Endothelial cell (in vitro differentiated cells): ENCODE measurements at places on chromosomes 7 and 10.

DNA sequence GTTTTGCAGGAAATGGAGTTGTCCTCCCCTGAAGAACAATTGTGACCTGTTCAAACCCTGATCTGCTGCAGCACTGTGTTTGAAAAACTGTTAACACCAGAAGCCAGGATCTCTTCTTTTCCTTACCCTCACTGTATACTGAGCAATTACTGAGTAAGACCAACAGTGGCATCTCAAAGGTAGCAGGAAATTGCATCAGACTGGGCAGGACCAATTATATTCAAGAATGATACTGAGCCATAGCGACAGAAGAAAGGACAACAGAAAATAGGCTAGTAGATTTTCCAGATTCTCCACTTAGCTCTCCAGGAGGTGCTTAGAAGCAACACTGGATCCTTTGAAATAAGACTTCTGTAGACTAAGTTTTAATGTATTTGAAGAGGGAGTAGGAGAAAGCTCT lies 57.4 kb upstream of the INHBA start:
- no peak for DNase-seq

DNA sequence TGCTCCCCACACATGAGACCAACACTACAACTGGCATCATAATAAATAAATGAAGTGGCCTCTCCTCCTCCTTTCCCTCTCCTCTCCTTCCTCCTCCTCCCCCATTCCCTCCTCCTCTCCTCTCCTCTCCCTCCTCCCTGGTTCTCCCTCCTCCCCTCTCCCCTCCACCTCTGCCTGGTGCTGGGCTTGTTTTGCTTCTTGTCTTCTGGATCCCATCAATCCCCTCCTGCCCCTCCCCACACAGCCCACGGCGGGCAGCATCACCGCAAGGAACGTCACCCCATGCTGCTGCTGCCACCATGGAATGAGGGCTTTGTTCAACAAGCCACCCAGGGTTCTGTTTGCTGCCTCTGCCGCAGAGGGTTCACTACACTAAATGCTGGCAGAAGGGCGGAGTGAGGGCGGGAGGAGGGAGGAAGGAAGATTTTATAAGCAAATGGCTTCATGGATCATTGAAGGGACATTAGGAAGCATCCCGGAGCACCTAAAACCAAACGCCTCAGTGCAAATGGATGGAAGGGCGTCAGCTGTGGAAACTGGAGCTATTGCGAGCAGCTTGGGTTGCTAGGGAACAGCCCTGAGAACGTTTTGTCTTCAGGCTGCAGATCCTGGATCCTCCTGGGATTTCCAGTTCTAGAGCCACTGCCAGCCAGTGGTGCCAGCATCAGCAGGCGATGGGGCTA lies 379.7 kb upstream of the ZMIZ1 start:
- DNase-seq: no peak

DNA sequence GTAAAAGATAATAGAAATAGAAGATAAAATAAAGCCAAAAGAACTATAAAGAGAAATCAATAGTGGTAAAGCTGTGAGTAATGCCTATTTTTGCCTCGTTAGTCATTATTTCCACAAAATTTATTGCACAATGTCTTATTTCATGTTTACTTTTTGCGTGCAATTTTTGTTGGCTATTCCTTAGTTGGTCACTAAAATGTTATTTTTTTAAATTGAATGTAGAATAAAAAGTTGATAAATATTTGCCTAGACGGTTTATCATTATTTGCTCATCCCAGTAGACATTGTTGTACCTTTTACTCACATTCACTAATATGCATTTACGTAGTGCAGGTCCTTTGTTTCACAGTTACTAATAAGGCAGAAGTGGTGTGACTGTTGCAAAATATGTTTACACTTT lies 227.8 kb upstream of the BMPER start:
- no peak for DNase-seq

GRCh38 chr7:34886856-34887255 lies 150.4 kb downstream of the DPY19L1 start:
- DNase-seq: no peak

GRCh38 chr7:74455291-74455804 lies 1.6 kb downstream of the GTF2IRD1 start:
- no peak for DNase-seq

GRCh38 chr7:31373337-31374289 lies 33.1 kb upstream of the NEUROD6 start:
- peak; percentile 67 for DNase-seq

DNA sequence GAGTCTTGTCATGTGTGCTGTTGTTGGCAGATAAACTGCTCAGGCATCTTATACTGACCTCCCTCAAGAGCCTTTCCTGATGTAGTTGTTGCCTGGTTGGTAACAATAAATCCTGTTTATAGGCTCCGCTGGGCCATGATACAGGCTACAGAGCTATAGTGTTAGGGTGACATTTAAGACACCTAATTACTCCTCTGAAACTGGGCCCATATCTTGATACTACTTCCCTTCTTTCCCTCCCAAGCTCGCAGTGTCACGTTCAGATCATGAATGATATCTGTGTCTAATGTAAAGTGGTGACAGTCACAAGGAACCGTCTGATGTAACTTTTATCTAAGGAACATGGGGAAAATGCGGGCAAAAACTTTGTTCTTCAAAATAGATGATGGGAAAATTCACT lies 35.4 kb downstream of the CROT start:
- DNase-seq: no peak

- DNase-seq: no peak
Observed at GRCh38 chr10:44471410-44471809, 86.5 kb upstream of the CXCL12 start.

DNA sequence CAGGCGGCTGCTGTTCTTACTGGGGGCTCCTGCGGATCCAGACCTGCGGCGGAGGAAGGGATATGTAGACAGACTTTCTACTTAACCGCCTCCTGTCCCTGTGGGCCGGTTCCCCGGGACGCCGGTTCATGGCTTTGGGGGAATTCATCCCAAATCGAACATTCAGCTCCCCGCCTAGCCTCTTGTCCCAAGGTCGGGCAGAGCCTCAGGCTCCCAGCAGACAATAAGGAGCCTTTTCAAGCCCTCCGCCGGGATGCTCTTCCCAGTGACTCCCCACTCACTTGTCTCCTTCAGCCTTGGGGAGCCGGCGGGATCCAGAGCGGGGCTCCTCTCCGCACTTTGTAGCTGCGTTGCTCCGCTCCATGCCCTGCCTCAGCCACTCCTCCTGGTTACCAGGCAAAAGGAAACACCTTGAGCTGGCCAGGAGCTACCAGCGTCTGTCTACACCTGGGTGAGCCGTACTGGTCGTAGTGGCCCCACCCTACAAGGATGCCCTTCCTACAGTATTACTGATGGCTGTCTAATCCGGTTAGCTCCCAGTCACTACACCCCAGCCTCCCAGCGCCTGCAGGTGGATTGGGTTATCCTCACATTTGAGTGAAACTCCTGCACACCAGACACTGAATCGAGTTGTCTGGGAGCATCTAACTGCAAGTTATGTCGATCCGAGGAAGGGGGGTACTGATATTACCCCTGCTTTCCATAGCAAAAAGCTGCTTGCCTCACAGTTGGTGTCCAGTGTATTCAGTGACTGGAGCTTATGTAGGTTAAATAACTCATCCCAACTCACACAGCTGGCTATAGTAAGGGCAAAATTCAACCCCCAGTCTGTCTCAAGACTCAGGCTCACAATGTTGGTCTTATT lies at the start of gene C10orf95:
C10orf95 (minus strand) TSS at position 439 of the 865 bp plus-strand sequence. CDS start 450 bp downstream, outside the sequence.
- no peak for DNase-seq

DNA sequence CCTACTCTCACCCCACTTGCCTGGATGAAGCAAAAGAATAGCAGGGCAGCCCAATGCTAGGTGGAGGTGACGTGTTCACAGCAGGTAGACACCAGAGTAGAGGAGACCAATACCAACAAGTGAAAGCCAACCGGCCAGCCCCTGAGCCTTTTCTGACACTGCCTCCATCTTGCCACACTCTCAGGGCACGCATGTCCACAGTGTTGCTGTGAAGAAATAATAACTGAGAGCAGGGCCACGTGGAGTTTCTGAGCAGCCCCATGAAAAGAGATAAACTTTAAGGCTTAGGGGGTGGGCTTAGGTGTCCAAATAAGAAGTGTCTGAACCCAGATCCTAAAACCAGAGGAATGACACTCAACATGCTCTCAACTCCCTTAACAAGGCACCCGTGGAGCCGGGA lies 9.0 kb upstream of the TMEM273 start:
- no peak for DNase-seq

- DNase-seq: no peak
Observed at GRCh38 chr10:10819206-10819856, 198.3 kb upstream of the CELF2 start.

- DNase-seq: no peak
Observed at GRCh38 chr10:119315128-119316001, 108.0 kb downstream of the GRK5 start.

- DNase-seq: no peak
Observed at GRCh38 chr7:13839063-13839462, 150.4 kb downstream of the ETV1 start.

GRCh38 chr10:88886557-88886956 lies 6.5 kb downstream of the STAMBPL1 start:
- no peak for DNase-seq

- no peak for DNase-seq
Observed at GRCh38 chr10:80315391-80315790, 25.9 kb upstream of the MAT1A start.

DNA sequence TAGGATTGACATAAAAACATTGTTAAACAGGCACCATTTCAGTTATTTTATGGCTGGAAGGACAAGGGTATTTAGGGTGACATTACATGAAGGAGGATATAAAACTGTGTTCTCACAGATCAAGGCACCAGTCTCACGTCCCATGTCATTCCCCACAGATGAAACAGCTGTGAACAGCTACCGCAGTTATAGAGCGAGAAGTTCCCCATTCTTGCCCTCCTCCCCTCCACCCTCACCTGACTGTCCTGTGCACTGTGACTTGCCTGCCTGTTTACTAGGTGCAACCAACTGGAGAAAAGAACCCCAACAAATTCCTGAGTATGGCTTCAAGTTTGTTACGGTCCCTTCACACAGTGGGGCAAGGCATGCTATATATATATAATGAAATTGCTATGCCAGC lies 141.6 kb downstream of the SND1 start:
- DNase-seq: no peak

DNA sequence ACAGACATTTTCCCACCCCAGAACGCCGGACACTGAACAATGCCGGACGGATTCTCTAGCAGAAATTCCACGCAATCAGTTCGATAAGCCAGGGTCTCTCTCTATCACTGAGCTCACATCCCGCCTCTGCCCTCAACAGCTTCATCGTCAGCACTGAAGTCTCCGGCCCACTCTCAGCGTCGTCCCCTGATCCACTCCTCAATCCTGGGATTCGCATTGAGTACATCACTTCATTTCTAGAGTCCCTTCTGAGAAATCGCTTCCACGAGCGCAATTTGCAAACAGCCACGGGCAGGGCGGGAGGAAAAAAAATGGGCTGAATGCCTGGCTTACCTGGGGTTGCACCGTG lies 365 bp downstream of the YME1L1 start:
- DNase-seq: no peak

DNA sequence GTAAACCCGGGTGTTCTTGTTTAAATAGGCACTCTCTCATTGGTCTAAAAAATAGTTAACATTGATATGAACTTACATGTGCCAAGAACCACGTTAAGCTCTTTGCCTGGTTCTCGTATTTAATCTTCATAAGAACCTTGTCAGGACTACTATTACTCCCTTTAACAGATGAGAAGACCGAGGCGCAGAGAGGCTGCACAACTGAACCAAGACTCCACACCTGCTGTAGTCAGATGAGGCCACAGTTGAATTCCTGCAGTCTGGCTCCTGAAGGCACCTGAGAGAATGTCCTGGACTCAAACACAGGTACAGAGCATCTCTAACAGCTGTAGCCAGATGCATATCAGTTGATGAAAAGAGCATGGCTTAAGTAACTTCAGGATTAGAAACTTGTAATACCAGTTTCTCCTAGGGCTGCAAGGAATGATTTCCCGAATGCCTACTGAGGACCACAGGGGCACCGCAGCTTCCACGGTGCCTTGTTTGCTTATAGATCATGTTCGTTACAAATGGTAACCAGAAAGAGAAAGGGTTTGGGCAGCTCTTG lies 9.5 kb downstream of the DDC start:
- DNase-seq: no peak

- DNase-seq: no peak
Observed at GRCh38 chr10:49742683-49743463, 19.2 kb downstream of the OGDHL start.

DNA sequence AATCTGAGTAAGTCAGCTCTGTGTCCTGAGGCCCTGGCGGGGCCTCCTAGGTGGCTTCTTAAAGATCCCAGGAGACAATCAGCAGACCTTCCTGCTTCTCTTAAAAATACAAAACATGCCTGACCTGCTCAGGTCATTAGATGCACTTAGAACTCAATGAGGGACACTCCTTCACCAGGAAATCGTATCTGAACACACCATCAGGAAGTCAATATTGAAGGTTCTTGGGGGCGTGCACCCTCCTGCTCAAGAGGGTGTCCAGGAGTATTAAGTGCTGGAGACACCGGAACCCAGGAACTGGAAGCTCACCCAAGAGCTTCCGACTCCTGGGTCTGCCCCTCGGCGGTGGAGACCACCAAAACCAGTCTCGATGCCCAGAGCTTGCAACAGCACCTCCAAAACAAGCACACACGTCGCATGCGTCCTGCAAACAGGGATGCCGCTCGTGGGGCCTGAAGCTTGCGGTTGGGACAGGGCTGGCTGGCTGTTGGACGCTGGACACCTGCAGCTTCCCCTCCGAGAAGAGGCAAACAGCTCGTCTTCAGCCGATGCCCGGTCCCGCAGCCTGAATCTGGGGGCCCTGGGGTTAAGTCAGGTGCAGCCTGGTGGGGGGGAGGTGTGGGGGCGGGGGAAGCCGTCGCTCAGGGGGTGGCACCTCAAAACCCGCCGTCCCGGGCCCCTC lies 803 bp downstream of the RAPGEF5 start:
- DNase-seq: peak; percentile 37

DNA sequence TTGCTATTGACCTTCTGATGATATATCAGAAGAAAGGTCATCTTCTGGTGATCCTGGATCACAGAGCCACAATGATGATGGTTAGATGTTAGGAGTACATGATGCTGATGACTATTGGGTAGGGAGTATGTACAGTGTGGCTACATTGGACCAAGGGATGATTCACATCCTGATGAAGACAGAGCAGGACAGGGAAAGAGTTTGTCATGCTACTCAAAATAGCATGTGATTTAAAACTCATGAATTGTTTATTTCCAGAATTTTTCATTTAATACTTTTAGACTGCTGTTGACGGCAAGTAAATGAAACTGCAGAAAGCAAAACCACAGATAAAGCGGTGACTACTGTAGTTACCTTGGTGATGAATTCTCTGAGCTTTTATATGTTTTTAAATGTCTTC lies 397.3 kb downstream of the PPP1R3A start:
- no peak for DNase-seq

GRCh38 chr7:125506331-125506730 lies 576.7 kb upstream of the POT1 start:
- DNase-seq: no peak

DNA sequence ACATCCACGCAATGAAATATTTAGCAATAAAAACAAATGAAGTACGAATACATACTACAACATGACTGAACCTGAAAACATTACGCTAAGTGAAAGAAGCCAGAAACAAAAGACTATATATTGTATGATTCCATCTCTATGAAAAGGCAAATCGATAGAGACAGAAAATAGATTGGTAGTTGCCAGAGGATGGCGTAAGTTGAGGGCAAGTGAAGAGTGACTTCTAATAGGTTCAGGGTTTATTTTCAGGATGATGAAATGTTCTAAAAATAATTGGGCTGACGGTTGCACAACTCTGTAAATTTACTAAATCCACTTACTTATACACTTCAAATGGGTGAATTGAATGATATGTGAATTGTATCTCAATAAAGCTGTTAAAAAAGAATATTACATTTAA lies 39.5 kb upstream of the TECTB start:
- DNase-seq: no peak
